ENCODE measurements at places on chromosomes 2 and 18.
A peak's percentile ranks its signal among the peaks of the same experiment; 100 is the strongest.

DNA sequence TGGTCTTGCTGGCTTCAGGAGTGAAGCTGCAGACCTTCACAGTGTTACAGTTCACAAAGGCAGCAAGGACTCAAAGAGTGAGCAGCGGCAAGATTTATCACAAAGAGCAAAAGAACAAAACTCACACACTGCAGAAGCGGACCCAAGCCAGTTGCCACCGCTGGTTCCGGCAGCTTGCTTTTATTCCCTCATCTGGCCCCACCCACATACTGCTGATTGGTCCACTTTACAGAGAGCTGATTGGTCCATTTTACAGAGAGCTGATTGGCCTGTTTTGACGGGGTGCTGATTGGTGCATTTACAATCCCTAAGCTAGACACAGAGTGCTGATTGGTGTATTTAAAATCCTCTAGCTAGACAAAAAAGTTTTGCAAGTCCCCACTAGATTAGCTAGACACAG lies 37.2 kb upstream of the ZNF532 start:
- no peak for DNase-seq

DNA sequence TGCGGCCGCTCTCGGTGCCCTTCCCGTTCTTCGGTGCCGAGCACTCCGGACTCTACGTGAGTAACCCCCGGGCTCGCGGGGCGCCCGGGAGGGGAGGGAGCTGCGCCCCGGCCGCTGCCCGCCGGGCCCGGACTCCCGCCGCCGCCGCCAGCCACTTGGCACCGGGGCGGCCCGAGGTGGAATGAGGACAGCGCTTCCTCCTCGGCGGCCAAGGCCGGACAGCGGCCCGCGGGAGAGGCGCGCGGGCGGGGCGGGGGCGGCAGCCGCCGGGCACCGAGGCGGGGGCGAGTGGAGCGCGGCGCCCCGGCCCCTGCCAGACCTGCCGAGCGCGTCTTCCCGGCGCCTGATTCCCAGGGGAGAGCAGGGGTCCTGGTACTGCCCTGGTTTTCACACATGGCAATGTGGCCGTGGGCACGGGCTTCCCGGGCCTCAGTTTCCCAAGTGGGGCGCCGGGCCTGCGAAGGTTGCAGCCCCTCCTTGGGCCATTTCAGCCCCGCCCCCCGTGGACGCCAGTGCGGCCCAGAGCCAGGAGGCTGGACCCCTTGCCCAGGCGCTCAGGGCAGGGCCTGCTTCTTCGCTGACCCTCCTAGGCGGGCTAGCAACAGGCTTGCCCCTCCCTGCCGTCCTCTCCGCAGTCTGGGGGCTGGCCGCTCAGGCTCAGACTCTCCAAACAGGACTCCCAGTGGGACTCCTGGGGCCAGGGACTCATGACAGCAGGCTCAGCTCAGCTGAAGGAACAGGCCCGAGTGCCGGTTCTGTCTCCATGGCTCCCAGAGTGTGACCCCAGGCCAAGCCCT lies 775 bp downstream of the SNED1 start:
- no peak for DNase-seq

DNA sequence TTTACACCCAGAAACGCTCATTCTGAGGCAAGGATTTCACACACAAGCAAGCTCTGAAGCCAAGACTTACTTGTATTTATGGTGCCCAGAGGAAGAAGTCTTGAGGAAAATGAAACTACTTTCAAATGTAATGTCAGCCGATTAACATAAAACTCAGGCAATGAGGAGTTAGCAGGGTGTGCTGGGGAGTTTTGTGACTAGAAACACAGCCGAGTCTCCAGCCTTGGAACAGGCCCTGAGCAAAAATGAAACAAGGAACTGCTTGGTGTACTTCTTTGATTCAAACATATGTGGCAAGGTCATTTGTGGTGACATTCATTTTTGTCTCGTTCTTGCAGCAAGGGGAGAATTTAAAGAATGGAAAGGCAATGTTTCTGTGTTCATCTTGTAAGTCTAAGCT lies 4.5 kb downstream of the DYTN start:
- peak; percentile 47 for DNase-seq

- DNase-seq: no peak
Observed at GRCh38 chr2:131801210-131801744, 273.6 kb downstream of the CCDC74A start.

DNA sequence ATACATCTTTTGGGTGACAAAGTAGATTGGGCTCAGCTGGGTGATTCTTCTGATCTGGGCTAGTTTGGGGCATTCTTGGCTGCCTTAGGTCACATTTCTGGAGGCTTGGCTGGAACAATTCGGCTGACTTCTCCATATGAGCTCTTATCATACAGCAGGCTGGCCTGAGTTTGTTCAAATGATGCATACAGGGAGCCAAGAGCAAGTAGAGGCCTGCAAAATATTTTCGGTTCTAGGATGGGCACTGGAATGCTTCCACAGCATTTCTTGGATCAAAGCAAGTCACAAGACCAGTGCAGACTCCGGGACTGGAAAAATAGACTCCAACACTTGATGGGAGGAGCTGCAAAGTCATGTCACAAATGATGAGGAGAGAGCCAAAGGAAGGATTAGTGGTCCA lies 98.4 kb downstream of the SCG2 start:
- DNase-seq: no peak

DNA sequence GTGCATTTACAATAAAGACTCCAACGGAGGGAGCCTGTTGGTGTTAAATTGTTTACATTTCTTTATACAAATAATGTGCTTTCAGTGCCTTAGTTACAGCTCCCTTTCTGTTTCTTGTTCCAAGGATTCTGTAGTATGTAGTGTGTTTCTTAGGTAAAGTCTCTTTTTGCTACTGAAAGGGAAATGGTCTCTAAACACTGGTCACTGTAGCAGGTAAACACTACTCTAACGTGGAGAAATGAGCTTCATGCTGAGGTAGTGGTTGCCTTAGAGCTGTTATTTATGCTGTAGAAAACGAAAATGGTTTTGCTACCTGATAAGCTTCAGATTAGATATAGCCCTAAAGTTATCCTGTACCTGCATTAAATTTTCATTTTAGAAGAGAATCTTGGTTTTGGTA lies 163.6 kb downstream of the CAPN13 start:
- DNase-seq: no peak

GRCh38 chr2:75287624-75288316 lies 88.5 kb upstream of the TACR1 start:
- peak; percentile 22 for DNase-seq

DNA sequence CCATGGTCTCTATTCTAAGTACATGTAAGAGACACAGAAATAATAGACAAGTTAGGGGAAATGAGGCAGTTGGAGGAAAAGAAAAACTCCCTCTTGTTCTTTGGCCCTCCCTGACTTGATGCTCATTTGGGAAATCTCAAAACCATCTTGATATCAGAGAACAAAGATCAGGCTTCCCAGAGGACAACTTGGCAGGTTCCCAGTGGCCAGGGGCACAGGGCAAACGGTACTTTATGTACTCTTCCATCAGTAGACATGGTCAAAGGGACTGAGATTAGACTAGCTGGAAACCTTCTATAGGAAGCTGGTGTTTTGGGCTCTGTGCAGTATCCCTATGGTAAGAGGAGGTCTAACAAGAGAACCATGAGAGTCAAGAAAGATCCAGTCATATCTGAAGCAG lies 56.6 kb downstream of the NCKAP5 start:
- DNase-seq: no peak

- no peak for DNase-seq
Observed at GRCh38 chr2:216621292-216621691, 11.9 kb upstream of the IGFBP2 start.

GRCh38 chr18:54939361-54939917 lies 19.8 kb downstream of the CCDC68 start:
- no peak for DNase-seq

- DNase-seq: peak; percentile 30
Observed at GRCh38 chr2:74250189-74250631, 51.8 kb downstream of the MTHFD2 start.

Data from pons (tissue), 1 donor.